Activated CD4-positive, CD25-positive, alpha-beta regulatory T cell treated with anti-CD3 and anti-CD28 coated beads, Interleukin-2, amount 50 U/mL, for 24 hours (primary cell): ENCODE measurements at places on chromosomes 12 and 14.
A peak's percentile ranks its signal among the peaks of the same experiment; 100 is the strongest.

GRCh38 chr12:131226345-131227265 is 272.9 kb downstream of the ADGRD1 start:
- no peak for ATAC-seq

DNA sequence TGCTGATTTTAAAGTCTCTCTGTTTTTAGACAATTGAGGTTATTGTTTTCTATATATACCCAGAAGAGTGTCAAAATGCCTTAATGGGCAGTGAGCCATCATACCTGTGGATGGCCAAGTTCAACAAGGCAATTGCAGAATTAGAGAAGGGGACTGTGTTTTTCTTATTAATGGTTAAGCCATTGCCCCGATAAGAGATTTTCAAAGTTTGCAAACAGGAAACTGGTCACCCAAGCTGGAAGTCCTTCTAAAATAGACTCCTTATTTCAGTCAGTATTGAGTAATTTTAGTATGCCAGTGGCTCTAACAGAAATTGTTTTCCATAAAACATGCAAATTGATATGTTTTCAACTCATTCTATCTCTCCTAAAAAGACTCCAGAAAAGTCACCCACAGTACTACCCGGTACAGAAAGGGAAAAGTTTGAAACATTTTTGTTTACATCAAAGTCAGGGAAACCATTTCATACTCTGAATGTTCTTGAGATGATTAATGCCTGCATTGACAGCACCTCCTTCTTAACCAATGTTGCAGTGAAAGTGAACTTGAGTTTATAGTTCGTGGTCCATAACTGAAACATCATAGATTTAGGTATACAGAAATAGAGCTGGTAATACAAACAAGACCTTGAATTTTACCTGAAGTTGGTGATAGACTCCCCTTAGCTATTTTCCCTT is 191.1 kb downstream of the TMX1 start:
- no peak for ATAC-seq

DNA sequence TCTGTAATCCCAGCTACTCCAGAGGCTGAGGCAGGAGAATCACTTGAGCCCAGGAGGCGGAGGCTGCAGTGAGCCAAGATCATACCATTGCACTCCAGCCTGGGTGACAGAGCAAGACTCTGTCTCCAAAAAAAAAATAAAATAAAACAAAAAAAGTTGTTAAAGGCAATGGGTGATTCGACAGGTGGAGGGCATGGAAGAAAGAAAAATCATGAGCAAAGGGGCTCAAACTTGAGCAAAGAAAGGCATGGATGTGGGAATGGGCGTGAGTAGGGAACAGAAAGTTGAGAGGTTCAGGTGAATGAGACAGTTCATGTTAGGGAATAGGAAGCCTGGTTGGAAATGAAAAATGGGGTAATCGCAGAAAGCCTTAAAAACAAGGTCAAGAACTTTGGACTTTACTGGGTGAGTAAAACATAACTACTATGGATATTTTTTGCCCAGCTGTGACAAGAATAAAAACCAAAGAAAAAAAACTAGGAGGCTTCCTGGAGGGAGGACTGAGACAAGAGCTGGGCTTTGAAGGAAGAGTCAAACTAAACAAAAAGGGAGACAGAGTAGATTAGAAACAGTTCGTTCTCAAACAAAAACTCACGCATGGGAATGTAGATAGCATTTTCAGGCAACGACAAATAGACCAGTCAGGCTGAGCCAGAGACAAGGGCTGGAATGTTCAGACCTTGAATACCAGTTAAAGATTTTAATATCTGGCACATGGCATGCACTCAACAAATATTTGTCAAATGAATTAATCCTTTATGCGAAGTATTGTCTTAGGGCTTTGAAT is 18.8 kb downstream of the PYM1 start:
- no peak for ATAC-seq

DNA sequence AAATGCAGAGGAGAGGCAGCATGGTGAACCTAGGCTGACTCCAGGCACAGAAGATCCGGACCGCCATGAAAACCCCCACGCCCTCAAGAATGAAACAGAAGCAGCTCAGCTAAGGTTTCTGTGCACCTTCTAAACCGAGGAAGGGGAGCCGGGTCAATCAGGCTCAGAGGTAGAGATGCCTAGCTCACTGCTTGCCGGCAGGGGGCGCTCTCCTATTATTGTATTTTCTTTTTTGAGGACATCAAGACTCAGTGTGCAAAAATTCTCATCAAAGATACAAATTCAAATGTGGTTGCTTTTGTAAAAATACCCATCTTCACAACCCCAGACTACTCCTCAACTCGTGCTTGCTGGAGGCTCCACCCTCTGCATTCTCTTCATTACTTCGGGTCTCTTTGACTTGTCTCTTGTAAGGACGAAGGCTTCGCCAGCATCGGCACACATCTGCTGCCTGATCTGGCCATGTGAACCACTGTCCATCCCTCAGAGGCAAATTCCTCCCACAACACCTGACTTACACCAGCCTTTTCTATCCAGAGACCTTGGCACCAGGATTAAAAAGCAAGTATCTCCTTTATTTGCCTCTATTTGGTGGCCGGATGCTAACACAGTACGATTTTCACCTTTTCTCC is 33.4 kb upstream of the RNASE3 start:
- peak; percentile 53 for ATAC-seq

DNA sequence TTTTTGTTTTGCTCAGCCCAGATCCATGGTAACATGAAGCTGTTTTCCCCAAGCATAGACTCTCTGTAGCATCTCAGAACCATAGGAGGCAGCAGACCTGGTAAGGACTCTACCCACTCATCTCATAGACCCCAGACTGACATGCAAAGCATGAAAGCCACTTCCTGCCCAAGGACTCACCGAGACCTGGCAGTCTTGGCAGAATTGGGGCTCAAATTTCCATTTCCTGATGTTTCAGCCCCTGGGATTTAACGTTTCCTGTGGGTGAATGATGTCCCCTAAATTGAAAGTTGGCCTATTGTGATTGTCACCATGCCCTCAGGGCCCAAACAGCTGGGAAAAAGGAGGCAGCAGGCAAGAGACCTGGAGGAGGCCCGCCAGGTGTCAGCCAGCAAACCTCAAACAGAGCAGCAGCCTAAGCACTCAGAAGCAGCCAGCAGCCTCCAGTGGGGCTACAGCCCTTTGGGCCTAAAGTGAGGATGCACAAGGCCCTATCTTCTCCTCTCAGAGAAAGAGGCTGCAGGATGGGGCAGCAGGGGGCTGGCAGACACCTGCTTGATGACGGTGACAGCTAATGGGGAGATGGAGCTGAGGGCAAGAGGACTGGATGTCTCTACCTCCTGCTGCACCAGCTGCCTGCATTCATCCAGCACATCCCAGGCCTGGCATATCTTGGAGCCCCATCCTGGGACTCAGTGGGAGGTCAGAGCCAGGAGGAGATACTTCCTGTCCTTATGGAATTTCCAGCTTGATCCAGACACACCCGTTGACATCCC is 8.5 kb downstream of the KRT85 start:
- ATAC-seq: peak; percentile 63

GRCh38 chr12:6471989-6472360 is 1.5 kb upstream of the VAMP1 start:
- ATAC-seq: no peak

GRCh38 chr12:118373616-118374015 is 909 bp upstream of the TAOK3 start:
- ATAC-seq: no peak

GRCh38 chr12:3246253-3246652 is 169.1 kb downstream of the TSPAN9 start:
- no peak for ATAC-seq
